Fibroblast of skin of abdomen (primary cell): ENCODE measurements at places on chromosomes 2 and 18.

DNA sequence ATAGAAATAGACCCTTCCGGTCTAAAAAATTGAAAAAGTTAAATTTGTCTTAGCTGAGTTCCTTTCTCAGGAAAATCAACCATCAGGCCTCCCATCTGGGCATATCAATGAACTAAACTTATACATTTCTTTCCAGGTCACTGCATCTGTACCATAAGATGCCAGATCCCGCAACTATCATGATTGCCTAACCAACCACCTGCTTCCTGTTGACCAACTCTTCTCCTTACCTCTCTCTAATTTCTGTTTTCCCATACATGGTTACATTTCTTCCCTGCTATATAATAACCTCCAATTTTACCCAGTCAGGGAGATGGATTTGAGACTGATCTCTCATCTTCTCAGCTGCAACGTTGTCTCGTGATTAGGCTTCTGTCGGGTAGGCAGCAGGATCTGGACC is 228.7 kb downstream of the FSIP2 start:
- DNase-seq: no peak

- DNase-seq: peak; percentile 42
These were observed 309.8 kb upstream of the COL3A1 start for GRCh38 chr2:188664416-188664815.

DNA sequence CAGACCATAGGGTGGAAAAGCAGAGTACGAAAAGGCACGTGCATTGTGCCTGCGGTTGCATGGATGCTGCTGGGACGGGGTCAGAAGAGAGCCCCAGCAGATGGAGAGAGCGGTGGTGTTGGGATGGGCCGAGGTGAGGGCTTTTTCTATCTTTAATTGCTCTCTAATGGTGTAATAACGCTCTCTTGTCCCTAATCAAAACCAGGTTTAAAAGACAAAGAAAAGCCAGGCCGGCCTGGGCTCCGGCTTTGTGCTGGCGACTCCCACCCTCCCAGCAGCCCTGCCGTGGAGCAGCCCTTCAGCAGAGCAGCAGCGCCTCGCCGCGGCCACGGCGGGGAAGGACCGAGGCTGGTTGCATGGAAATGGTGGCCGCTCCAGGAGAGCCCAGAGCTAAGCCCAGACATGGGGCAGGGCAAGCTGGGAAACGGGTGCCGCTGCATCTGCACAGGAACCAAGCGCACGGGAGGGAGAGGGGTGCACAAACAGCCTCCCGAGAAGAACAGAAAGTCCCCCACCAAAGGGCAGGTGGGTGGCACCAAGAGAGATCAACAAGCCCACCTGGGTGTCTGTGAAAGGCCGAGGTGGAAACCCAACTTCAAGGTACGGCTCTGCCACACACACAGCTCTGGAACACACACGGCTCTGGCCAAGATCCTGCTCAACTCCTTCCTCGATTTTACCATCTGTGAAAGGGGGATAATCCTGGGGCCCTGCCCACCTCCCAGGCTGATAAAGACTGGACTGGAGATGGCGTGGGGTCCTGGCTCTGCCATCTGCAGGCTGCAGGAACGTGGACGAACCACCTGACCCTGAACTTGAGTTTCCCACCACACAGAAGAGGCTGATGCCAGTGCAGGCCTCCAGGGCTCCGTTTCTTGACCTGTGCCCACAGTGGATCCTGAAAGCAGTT is 15.0 kb downstream of the HS1BP3 start:
- DNase-seq: peak; percentile 86

GRCh38 chr2:60945341-60945740 is 64.0 kb downstream of the REL start:
- no peak for DNase-seq

DNA sequence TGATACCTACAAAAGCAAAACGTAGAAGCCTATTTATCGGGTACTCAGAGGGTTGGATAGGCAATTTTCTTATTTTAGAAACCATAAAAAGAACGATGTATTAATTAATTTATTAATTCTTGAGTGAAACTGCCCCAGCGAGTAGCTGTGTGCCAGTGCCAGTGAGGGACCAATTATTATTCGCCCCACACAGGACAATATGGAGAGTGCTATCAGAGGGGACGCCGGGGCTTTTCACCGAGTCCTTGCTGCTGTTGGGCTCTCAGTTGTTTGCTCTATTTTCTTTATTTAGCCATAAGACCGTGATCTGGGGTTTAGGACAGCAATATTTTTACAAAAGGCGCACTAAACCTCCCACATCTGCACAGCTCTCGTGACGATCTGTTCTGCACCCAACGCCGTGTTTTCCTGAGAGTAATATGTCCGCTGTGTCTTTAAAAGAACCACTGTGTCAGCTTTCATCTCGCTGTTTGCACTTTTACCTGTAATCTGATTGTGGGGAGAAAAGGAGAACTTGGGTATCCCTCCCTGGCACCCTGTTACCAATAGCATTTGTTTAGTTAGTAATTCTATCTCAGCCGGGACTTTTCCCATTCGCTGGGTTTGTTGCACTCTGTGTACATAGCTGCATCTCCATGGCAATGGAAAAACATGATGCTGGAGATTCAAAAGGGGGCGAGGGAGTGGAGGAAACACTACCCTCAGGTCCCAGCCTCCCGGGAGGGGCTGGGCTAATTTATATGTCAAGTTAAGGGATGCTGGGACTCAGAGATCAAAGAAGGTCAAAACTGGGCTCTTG is 30.1 kb upstream of the ZNF516 start:
- DNase-seq: peak; percentile 39

DNA sequence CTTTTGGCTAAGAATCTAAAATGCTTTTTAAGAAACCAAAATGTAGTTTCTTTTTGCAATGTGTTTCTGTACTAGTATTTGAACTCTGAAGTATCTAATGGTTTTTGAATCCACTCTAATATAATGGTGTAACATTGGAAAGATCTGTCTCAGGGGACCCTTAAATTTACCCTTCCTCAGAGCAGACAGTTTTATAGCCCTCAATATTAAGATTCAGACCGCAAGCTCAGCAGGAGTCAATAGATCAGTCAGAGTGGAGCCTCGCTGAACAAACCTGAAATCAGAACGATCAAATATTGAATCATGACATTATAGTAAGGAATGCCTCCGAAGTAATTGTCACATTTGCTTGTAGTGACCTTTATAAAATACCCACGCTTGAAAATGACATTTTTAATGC is 18.3 kb downstream of the SGPP2 start:
- DNase-seq: peak; percentile 55

DNA sequence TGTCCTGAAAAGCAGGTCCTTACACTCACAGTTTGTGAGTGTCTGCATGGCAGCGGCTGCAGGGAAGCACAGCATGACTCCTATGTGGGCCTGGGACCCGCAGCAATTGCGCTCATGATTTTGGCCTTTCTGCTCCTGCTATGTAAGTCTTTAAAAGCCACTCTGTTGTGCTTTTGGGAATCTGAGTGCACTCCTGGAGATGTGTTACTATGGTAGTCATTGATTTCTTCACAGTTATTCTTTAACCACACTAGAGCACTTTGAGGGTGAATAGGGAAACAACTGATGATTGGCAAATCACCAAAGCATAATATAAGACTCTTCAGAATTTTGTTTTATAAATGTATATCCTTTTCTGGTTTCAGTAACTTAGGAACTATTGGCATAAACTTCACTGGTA is 40.9 kb downstream of the DSG2 start:
- DNase-seq: no peak

DNA sequence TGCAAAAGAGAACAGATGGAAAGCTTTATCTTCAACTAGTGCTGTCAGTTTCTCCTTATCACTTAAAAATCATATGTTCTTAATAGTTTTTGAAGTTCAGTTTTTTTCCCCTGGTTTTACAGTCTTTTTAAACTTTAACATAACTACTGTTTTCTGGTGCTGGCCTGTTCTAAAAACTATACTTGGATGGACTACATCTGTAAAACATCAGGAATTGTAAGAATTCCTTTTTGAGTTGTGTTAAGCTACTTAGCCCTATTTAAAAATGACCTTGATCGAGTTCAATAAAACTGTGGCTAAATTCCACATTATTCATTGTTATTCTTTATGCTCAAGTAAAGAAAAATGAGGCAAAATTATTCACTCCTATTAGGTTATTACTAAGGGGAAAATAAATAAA is 397.7 kb downstream of the NUP35 start:
- no peak for DNase-seq

DNA sequence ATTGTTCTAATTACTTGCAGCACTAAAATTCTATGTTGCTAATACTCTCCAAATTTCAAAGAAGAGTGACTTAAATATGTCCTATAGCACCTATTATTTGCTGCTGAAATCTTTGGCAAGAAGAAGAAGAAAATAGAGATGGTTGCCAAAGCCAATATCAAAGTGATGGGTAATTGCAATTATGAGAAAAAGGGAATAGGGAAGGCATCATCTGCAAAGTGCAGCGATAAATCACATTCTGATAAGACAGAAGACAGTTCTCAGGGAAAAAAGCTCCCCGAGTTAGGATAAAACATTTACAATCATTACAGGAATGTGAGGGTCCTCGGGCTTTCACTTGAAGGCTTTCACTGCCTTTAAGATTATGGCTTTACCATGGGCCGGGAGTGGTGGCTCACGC is 72.1 kb upstream of the RASGRP3 start:
- DNase-seq: no peak

GRCh38 chr18:43222501-43222900 is 54.8 kb downstream of the SYT4 start:
- DNase-seq: no peak

- peak; percentile 2 for DNase-seq
These were observed 74.8 kb upstream of the FAM98A start for GRCh38 chr2:33673937-33674336.
